LoVo (cell line): ENCODE measurements at places on chromosomes 7 and 10.

- no peak for DNase-seq
These were observed 40.2 kb downstream of the CTBP2 start for GRCh38 chr10:125120053-125120710.

DNA sequence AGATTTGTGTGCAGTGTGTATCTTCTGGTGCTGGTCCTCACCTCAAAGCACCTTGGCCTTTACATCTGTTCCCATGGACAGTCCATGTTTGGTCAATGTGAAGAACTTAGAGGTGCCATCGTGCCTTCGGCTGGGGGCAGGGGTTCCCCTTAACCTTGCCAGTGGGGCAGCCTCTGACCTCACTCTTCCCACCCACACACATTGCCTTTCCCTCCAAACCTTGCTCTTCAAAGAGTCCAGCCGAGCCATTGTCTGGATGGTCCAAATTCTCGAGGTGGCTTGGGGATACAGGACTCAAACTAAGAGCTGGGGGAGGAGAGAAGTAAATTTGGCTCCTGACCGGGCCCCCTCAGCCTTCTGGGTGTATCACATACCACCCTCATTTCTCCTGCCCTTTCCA lies 76.2 kb upstream of the HABP2 start:
- no peak for DNase-seq

GRCh38 chr7:80309971-80310549 lies 175.4 kb downstream of the GNAI1 start:
- no peak for DNase-seq

DNA sequence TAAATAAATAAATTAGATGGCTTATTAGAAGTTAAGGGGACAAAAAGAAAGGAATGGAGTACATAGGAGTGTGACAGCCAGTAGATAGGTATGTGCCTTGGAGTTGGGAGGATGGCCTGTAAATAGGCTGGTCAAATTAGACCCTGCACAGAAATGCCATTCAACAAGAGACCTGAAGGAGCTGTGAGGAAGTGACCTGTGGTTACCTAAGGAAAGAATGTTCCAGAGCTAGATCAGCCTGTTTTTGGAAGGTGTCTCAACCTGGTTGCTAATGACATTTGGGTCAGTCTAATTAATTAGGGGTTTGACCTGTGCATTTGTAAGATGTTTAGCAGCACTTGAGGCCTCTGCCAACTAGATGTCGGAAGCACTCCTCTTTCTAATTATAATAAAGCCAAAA lies 315.3 kb upstream of the PLXDC2 start:
- DNase-seq, result no peak

GRCh38 chr7:41847151-41847550 lies 144.3 kb upstream of the INHBA start:
- no peak for DNase-seq

- DNase-seq, result no peak
These were observed 7.4 kb upstream of the HBP1 start for GRCh38 chr7:107161415-107161814.

GRCh38 chr7:27141137-27141922 lies 2.2 kb downstream of the HOXA5 start:
- no peak for DNase-seq

DNA sequence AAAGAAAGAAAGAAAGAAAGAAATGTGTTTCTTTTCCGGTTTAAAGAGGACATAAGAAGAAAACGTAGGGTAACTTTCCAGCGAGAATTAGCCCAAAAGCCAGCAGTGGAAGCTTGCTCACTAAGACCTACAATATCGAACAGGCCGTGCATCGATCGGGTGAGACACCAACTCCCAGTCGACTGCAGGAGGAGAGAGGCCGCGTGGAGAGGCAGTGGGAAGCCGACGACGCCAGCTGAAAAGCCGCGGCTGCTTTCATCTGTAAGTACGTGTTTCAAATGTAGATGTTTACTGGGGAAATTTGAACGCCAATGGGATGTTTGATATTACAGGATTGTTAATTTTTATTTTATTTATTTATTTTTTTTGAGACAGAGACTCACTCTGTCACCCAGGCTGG lies 28.6 kb upstream of the GIMAP8 start:
- DNase-seq, result no peak

GRCh38 chr10:49123981-49124950 lies 8.9 kb upstream of the VSTM4 start:
- no peak for DNase-seq

DNA sequence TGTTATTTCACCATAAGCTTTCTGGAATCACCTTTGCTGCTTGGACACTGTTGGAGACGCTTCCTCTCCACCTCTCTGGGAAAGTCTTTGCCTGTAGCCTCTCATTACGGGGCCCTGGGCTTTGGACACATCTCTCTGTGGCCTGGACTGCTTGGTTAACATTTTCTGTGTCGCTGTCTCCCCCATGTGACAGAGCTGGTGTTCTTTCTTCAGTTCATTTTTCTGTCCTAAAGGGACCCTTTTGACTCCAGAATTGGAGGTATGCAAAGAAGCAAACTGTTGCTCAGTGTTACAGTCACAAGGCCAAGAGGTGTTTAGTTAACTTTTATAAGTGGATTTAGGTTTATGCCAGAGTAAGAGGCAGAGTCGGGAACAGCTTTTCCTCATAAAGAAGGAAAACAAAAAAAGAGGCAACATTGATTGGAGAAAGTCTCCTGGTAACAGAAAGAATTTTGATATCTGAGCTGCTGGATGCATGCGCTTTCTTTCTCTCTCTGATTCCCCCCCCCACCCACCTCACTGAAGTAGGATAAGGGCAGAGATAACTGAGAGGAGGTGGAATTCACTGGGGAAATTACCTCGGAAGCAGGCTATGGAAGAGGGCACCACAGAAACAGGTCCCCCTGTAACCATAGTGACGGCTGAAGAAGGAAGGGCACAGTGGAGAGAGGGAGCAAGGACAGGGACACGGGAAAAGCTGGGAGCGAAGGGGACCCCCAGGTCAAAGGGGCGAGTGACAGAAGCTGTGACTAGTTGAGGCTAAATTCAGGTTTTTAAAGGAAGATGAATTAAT lies 57.8 kb downstream of the LGI1 start:
- DNase-seq, result no peak

DNA sequence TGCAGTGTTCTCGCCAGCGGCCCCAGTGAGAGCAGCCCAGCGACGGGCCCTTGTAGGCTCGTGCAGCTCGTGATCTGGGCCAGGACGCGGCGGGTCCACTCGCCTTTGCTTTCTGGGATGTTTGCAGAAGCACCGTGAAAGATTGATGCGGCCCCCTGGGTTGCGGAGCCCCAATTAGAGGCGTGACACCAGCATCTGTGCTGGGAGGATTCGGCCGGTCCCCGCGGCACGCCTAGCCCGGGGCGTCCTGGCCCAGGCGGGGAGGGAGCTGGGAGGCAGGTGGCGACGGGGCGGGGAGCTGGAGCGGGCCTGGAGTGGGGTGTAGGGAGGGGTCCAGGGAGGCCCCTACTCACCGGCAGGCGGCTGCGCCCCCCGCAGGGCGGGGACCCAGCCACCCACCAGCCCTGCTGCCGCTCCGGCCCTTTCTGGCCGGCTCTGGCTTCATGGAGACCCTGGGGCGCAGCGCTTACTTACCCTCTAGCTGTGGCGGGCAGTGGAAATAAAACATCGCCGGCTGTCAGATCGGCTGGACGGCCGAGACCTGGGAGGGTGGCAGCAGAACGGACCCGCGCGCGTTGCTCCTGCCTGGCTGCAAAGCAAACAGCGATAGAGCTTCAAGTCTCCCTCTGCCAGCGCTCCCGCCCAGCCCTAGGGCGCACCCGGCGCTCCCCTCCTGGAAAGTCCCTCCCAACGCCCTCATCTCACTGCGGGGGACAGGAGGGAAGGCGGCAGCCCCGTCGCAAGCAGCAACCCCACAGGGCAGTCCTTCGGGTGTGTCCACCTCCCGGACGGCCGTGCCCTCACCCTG lies 752 bp downstream of the DRGX start:
- no peak for DNase-seq

DNA sequence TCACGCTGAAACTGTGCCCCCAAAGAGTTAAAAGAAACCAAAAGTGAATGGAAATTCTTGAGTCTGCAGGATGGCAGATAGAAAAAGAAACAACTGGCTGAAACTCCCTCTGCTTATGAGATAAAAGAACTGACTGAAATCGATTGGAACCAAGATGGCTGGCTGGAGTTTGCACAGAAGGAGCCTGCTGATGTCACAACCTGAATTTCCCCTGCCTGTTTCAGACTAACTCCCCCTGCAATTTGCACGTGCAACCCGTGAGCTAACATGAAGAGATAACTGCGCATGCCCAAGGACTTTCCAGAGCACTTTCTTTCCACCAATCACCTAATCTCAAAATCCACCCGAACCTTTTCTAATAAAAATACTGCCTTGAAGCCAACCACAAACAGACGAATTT lies 435.5 kb downstream of the CALN1 start:
- no peak for DNase-seq

DNA sequence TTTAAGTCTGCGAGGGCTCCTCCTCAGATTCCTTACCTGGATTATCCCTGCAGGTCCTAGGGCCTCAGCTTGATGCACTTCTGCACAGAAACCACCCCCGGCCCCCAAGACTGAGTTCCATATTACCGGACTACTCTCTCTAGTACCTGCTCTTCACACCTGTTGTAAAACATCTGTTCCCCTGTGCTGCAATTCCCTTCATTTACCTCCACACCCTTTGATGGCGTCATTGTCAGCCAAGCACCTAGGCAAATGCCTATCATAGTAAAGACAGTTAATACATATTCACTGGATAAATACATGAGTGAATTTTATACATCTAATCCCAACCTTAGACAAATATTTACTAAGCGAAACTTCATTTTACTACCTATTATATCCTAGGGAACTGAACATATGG lies 275.5 kb downstream of the PLXDC2 start:
- DNase-seq, result no peak

GRCh38 chr7:11875635-11876034 lies 43.6 kb upstream of the THSD7A start:
- DNase-seq, result no peak

DNA sequence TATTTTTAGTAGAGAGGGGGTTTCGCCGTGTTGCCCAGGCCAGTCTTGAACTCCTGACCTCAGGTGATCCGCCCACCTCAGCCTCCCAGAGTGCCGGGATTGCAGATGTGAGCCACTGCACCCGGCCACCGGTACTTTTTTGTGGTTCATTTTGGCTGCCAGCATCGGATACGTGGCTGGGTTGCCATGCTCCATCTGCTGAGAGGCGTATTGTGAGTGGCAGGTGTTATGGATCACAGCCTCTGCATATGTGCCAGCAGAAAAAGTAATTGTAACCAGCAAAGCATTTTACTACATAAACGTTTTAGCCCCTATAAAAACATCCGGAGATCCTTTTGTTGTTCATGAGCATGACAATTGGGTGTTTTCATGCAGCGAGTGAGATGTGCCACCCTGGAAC lies 7.1 kb downstream of the FOXK1 start:
- no peak for DNase-seq

DNA sequence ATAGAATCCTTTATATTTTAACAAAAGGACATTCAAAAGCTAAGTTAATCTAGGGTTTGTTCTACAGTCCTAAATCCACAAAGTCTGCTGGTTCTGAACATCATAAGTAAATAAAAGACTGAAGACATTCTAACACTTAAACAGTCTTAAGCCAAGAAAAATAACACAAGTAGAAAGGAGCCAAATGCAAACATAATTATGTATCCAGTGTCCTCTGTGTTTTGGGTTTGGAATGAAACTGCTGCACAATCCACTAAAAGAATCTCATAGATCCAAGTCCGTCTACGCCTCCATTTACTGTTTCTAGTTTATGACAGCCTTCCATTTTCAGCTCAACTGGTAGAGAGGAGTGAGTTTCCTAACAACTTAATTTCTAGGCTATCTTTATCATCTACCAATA lies 623.6 kb upstream of the FZD8 start:
- DNase-seq, result no peak

DNA sequence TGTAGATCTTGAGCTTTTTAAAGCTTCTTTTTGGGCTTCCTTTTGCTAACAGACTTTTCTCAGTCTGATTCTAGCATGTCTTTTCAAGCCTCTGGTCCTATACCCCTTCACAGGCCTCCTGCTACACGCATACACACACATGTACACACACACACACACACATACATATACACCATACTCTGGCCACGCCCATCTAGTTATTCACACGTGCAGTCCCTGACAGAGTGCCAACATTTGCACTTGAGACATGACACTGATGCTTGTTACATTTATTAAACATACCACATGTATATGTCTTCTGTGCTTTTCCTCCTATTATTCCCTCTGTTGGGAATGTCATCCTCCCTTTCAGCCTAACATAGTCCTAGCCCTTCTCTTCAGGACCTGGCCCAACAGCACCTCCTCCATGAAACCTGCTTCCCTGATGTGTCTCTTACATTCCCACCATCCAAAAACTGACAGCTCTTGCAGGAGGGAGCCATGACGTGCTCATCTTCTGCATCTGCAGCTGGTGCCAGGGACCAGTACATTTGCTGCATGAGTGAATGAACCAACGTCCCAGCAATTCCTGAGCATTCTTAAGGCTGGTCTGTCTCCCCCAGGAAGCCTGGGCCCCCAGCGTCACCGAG lies 222.1 kb downstream of the ARHGAP12 start:
- no peak for DNase-seq

- peak; percentile 93 for DNase-seq
These were observed 63.9 kb upstream of the AHR start for GRCh38 chr7:17234398-17235031.

GRCh38 chr10:119138346-119139306 lies 26.9 kb downstream of the SFXN4 start:
- no peak for DNase-seq

- no peak for DNase-seq
These were observed 1.7 kb upstream of the CACNA2D1 start for GRCh38 chr7:82445271-82445670.

GRCh38 chr7:29538389-29538788 lies 25.2 kb upstream of the PRR15 start:
- DNase-seq, result no peak

GRCh38 chr7:157625973-157626742 lies 289.4 kb downstream of the DNAJB6 start:
- no peak for DNase-seq

DNA sequence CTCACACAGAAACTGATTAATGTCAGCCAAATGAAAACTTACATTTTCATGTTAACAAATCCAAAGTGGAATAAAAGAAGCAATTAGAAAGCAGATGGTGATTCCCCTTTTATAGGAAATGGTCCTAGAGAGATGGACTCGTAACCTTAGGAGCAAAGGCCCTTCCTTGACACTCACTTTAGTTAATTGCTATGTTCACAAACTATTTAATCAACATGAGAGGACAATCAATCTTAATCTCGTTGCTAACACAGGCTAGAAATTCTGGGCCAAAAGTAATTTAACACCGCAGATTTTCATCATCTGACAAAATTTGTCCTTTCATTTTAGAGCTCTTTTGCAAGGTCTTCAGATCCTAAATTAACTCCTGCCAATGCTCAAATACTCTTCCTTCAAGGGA lies 64.0 kb upstream of the DNAJB12 start:
- DNase-seq, result no peak

DNA sequence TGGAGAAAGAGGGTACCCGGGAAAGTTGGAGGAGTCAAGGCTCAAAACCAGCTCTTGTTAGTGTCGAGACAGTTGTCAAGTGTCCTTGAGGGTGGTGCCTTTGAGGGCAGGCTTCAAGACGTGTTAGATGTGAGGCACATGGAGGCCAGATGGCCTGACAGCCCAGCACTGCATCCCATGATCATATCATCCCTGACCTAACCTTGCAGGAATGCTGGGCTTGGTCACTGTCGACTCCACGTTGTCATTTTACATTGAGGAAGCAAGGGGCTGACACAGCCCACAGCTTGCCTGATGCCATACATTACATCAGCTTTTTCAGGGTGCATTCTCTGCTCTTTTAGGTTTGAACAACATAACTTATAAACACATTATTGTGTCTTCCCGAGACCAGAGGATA lies 114.1 kb downstream of the ABCA13 start:
- DNase-seq, result no peak

- DNase-seq, result peak; percentile 75
These were observed 171.2 kb downstream of the ARHGAP21 start for GRCh38 chr10:24552346-24553016.
